ENCODE measurements at places on chromosomes 1 and 21.

DNA sequence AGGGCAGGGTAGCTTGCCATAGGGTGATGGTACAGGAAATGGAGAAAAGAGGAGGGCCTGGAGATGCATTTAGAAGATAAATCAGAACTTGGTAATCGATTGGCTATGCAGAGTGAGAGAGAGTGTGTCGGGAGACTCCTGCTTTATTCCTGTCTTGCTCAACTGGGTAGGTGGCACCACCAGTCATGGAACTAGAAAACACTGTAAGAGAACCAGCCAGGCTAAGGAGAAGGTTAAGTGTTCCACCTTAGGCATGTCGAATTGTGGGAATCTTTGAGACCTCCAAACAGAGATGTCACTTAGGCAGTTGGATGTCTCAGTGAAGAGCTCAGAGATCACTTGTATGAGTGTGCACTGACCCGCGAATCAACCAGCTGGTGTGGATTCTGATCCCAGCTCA is 28.7 kb upstream of the RD3 start:
- no peak for DNase-seq

DNA sequence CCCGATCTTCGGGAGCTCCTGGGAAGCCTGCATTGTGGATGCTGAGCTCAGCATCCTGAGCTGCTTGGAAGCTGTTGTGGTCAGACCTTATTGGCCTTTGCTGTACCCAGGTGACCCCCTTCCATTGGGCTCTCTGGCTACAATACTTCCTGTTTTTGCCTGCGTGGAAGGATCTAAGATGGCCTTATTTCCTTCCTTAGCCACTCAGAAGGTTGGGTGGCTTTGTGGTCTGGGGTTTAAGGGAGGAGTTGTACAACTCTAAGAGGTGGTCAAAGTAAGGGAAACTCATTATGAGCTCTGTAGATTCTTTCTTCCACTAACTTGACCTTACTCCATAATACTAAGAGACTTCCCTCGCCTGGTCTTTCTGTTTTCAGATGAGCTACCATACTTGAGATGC is 17.7 kb downstream of the PFKFB2 start:
- DNase-seq: no peak

- DNase-seq: no peak
Observed at GRCh38 chr1:111214884-111215283, 12.6 kb upstream of the CHI3L2 start.

- no peak for DNase-seq
Observed at GRCh38 chr1:15668089-15668754, 15.9 kb upstream of the PLEKHM2 start.

DNA sequence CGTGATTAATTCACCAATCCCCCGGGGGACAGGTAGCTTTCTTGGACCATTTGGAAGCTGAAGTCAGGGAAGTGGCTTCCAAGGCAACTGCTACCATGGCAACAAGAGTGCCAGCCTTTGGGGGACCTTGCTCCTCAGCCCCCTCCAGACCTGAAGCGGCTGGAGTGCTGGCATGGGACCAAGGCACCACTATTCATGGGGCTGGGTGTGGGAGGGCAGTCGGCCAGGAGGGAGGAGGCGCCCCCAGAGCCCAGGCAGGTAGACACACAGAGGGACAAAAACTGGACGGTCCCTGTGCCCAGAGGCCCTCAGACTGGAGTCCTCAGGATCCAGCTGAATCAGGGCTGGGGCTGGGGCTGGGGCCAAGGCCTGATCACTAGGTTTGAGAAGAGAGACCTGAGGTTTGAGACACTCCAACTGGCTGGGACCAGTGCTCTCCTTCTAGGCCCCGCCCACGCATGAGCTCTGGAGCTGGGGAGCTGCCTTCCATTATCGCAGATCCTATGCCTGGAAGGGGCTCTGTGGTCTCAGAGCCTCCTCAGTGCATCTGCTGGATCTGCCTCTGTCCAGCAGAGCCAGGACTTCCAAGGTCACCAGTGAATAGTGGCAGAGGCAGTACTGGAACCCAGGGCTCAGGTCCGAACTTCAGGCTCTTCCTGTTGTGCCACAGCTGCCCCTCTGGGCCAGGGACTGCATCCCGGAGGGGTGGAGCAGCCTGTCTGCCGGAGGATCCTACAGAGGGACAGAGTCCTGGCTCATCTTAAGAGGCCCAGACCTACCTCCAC is 3.3 kb upstream of the KNCN start:
- no peak for DNase-seq

- peak; percentile 58 for DNase-seq
Observed at GRCh38 chr1:116224561-116224960, 113.4 kb downstream of the MAB21L3 start.

- DNase-seq: no peak
Observed at GRCh38 chr1:202276920-202277319, 64.8 kb downstream of the UBE2T start.

- no peak for DNase-seq
Observed at GRCh38 chr1:232176222-232176621, 453.7 kb downstream of the SIPA1L2 start.

DNA sequence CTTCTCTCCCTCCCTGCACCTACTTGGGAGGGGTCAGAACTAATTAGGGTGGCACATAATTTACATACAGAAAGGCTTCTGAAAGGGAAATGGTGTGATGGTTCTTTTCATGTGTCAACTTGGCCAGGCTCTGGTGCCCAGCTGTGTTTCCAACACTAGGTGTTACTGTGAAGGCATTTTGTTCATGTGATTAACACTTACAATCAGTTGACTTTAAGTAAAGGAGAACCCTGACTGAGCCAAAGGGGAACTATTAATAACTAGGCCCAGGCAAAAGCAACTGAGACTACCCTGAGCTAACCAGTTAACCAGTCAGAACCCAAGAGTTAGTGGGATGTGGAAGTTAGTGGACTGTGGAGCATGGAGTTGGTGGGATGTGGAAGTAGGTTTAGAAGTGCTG is 114.9 kb downstream of the SEC16B start:
- no peak for DNase-seq

GRCh38 chr1:12121212-12122003 is 45.4 kb upstream of the TNFRSF1B start:
- no peak for DNase-seq

GRCh38 chr1:214416858-214417257 is 134.5 kb downstream of the PTPN14 start:
- no peak for DNase-seq

DNA sequence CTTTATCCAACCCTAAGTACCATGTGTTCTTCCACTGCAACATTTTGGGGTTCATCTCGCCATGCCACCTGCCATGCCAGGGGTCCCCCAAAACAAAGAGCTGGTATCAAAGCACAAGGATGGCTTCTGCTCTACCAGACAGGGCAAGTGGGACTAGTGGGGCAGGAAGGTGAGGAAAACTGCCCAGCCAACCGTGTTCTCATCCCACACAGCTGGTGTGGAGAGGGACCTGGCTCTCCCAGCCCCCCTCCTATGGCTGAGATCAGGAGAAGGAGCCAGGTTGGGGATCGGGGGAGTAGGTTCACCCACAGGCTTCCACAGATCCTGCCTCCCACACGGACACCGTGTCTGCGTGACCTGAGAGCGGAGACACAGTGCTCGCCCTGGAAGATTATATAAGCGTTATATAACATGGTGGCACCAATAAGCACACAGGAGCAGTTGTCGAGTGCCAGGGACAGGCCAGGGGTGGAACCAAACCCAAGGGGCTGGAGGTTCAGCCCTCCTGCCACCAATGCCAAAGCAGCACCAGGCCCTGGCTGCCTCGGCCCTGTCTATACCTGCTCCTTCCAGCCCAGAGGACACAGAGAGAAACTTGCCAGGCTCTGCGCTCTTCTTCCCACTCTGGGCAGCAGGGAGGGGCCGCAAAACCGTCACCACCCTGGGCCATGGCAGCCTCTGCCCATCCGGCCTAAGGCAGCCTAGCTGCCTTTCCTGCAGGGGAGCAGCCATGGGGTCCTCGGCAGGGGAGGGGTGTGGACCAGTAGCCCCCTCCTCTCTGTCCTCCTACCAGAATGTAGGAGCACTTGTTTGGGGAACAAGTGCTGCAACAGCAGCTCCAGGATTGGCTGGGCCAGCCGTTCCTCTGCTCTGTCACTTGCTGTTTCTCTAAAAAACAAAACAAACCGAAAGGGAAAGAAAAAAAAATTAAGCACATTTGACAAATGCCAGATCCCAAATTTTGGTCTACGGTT is 43.5 kb downstream of the CD34 start:
- no peak for DNase-seq

DNA sequence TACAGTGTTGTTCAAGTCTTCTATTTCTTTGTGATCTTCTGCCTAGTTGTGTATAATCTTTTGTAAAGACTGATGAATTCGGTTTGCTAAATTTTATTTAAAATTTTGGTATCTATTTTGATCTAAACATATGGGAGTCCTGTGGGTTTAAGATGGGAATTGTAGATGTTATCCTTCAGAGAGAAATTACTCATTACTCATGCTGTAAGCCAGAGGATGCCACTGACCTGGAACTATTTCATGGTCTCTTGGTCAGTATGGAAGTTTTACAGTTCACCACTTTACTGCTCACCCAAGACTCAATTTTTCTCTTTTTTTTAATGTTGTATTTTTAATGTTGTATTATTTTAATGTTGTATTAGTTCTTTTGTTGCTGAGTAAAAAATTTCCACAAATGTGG is 138.6 kb upstream of the B3GALT2 start:
- DNase-seq: no peak

DNA sequence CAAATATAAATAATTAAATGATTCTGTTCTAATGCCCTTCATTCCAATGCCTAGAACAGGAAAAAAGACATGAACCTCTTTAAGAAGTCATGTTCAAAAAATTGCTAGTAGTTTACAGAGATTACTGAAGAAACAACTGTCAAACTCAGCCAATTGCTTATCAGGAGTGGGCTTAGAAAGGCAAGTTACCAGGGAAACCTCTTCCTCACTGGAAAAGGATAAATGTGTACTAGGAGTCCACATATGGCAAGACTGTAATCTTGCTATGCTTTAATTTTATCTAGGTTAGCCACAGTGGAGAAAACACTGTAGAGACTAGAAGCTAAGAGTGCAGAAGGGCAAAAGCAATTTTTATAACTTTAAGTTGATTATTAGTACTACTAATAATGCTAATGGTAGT is 42.1 kb upstream of the DEPDC1 start:
- no peak for DNase-seq

GRCh38 chr1:67058242-67058641 is 4.3 kb upstream of the SLC35D1 start:
- no peak for DNase-seq

DNA sequence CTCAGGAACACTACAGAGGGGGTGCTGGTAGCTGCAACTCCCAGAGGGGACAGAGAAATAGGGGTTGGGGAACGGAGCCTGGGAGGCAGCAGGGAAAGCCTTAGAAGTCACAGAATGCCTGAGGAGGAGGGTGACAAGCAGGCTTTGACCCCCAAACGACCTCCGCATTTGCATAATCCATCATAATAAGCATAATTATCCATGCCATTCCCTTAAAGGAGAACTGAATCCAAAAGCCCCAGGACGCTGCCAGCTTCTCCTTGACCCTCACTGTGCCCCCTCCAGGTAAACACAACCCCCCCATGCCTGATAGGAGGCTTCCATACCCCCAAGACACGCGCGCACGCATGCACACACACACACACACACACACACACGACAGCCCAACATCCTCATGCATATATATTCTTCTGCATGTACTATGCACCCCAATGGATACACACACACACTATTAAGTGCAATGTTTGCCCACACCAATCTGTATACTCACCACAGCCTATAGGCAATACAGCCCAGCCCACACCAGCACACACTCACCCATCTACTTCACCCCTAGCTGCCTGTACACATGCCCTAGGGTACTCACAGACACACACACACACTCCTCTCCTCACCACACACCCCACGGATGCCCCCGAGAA is 27.8 kb downstream of the SDC3 start:
- DNase-seq: no peak

DNA sequence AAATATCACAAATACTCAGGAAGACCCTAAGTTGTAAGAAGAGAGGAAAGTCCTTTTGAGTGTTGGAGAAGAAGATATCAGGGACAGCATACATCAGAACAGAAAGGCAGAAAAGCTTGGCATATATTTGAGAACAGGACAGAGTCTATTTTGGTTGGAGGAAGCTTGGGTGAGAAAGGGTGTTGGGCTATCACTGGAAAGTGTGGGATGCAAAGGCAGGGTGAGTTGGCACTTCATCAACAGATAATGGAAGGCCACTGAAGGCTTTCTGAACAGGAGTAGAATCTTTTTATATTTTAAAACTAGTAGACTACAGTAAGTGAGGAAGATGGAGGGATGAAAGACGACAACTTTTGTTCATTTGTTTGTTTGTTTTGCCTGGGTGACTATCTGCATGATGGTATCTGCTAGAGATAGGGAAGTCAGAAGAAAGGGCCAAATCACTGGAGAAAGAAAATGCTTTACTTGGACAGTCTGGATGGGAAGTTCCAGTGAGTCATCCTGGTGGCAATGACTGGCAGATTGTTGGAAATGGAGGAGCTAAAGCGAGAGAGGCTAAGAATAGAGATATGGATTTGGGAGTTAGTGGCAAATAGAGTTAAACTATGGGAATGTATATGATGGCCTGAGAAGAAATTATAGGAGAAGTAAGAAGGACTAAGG is 33.7 kb upstream of the KCNA2 start:
- DNase-seq: no peak

DNA sequence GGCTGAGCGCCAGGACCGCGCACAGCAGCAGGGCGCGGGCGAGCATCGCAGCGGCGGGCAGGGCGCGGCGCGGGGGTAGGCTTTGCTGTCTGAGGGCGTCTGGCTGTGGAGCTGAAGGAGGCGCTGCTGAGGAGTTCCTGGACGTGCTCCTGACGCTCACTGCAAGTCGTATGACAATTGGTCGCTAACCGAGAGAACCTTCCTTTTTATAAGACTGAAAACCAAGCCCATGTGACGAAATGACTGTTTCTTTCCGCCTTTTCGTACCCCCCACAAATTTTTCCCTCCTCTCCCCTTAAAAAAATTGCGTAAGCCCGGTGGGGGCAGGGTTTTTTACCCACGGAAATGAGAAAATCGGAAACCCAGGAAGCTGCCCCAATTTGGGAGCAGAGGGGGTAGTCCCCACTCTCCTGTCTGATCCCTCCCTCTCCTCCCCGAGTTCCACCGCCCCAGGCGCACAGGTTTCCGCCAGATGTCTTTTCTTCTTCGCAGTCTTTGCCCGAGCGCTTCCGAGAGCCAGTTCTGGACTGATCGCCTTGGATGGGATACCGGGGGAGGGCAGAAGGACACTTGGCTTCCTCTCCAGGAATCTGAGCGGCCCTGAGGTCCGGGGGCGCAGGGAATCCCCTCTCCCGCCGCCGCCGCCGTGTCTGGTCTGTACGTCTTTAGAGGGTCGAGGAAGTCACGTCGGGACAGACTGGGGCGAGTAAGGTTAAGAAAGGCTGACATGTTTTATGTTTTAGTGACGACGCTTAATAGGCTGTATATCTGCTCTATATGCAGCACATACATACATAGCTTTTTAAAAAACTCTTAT is at the start of gene PTGS2:
Gene PTGS2 (minus strand): TSS at position 179 of the 817 bp plus-strand sequence. CDS start 133 bp downstream, at position 46.
- peak; percentile 70 for DNase-seq

DNA sequence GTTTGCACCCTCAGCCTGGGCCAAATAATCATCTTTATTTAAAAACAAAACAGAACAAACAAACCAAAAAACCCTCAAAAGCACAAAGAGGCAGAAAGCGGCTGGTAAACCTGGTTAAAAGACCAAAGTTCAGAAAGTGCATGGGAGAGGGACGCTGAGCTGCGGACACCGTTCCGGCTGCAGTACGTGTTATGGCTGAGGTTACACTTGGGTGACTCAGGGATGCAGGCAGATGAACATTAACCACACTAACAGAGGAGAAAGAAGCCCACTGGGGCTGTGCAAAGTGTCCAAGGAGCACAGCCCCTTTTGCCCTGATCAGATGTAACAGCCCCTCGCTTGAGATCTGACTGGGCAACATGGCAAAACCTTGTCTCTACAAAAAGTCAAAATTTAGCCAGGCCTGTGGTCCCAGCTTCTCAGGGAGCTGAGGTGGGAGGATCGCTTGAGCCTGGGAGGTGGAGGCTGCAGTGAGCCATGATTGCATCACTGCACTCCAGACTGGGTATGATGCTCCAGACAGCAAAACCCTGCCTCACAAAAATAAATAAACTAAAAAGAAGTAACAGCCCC is 28.3 kb downstream of the GPR157 start:
- no peak for DNase-seq

All from NCI-H1048 (cell line).